ENCODE measurements at places on chromosomes 2 and 18.

GRCh38 chr2:191933307-191934105, 86.6 kb upstream of the CAVIN2 start:
- no peak for DNase-seq

DNA sequence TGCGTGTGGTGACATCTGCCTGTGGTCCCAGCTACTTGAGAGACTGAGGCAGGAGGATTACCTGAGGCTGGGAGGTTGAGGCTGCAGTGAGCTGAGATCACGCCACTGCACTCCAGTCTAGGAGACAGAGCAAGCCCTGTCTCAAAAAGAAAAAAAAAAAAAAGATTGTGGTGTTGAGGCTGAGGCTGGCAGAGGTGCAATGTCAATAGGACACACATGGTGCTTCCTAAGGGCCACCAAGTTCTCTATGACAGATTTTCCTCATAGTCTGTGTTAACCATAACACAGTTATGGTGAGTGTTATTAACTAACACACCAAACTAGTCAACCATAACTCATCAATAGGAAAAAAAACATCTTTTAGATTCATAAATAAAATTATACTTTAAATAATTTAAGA, 494.4 kb downstream of the TMX3 start:
- no peak for DNase-seq

- no peak for DNase-seq
These were observed 104.3 kb downstream of the CSRNP3 start for GRCh38 chr2:165573534-165574461.

- no peak for DNase-seq
These were observed 47.7 kb upstream of the GBX2 start for GRCh38 chr2:236215761-236216333.

DNA sequence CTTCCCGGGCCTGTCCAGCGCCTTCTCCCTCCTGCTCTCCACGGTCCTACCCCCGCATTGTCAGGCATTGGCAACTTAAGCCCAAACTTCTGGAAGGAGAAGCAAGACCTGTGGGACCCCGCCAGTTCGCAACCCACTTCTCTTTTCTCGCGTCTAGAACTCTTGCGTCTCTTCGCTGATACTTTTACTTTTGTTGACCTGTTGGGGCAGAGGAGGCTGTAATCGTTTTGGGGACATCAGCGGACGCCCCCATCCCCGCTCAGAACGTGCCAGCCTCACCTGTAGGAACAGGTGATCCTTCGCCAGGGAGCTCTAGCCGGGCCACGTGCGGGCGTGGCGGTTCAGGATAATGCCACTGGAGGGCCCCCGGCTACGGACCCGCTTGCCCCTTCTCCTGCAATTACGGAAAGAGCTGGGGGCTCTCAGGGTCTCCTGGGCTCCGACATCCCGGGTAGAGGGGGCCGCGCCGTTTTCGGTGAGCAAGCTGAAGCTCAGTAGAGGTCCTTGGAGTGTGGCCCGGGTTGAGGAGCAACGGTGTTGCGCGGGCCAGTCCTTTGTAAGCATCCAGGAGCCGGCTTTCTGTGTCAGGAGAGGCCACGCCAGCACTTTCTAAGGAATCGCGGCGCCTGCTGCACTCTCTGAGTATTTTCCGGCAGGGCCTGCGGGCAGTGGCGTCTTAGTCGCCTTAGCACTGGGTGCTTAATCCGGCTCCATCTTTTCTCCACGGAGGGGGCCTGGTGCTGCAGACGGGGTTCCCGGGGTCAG, 1.6 kb downstream of the MTCL1 start:
- DNase-seq = peak; percentile 32

DNA sequence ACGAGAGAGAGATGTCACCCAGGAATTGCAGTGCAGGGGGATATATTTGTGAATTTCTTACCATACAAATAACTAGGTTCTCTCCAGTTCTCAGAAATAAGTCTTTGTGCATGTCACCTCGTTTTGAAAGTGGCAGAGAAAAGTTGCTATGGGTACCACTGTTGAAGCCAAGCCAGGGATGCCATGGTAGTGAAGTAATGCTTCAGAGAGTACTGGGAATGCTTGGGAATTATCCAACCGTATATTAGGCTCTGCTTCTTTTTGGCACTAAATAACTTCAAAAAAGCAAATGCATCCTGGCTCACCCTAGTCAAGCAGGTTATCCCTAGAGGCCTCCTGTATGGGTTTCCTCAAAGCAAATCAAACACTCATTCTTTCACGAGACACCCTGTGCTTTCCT, 50.7 kb upstream of the DDX18 start:
- DNase-seq = no peak

DNA sequence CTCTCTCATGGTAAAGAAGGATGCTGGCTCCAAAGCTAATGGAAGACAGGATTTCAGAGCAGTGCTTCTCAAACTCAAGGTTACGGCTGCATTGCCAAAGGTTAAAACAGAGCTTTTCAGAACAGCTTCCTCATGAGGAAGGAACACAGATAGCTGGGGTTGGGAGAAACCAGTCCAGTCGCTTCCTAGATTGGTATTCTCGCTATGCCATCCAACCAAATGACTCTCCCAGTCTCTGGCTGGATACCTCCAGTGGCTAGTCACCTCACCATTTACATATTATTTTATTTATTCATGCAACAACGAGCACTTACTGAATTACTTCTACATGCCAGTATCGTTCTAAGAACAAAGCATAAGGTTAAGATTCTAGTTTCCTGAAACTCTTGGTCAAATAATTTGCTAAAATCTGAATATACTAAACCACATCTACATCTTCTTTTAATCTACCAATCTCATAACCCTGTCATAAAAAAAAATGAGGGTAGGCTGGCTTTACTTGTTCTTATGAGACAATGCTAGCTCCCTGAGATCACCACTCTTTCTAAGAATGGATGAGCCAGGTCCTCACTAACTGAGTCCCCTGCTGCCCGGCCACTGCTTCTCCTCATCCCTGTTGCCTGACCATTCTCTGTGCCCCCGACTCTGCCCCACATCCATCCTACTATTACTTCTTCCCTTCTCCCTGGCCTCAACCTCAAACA, 20.4 kb downstream of the KDSR start:
- DNase-seq = no peak

DNA sequence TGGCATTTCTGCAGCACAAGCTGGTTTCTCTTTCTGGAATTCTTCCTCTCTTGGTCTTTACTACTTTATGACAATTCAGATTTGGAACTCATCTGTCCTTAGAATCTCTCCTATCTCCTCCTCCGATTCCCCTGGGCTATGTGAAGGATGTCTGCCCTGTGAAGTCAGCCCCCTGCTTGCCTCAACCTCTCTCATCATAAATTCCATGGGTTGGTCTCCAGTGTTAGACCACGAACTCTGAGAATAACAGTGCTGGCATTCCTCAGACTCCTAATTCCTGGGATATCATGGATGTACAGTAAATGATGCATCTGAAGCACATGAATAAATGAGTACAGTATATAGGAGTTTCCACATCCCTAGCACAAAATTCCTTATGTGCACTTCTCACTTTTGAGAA, 21.0 kb upstream of the CYRIA start:
- DNase-seq = no peak

DNA sequence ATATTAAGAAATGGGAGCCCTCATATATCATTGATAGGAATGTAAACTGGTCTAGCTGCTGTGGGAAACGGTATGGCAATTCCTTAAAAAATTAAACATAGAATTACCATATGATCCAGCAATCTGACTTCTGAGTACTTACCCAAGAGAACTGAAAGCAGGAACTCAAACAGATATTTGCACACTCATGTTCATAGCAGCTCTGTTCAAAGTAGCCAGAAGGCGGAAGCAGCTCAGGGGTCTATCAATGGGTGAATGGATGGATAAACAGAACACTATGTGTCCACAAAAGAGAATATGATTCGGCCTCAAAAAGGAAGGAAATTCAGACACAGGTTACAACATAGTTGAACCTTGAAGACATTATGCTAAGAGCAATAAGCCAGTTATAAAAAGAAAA, 135.7 kb upstream of the NDUFV2 start:
- DNase-seq = no peak

DNA sequence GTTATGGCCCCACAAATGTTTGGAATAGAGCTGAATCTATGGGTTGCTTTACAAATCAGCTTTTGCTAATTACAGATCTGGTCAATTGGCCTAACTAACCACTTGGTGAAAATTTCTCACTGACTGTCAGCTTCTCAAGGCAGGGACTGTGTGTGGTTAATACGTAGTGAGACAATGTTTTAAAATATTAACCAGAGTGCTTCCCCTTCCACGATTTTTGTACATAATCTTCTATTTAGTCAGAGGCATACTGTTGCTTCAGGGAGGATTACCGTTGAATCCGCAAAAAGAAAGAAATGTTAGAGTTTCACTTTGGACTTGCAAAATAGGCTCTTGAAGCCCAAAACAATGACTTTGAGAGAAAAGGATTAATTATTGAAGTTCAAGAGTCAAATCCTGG, 14.9 kb upstream of the KCNS3 start:
- no peak for DNase-seq

- no peak for DNase-seq
These were observed 198.3 kb downstream of the LDLRAD4 start for GRCh38 chr18:13416848-13417247.

GRCh38 chr2:64478502-64479230, 24.7 kb downstream of the LGALSL start:
- DNase-seq = no peak

GRCh38 chr2:99032786-99033185, 96.8 kb upstream of the CRACDL start:
- no peak for DNase-seq

- no peak for DNase-seq
These were observed 299.9 kb downstream of the CCDC74A start for GRCh38 chr2:131827481-131828163.

- no peak for DNase-seq
These were observed 47.9 kb downstream of the DCDC2C start for GRCh38 chr2:3751251-3751650.

GRCh38 chr2:46535360-46535759, 56.0 kb downstream of the TMEM247 start:
- no peak for DNase-seq

DNA sequence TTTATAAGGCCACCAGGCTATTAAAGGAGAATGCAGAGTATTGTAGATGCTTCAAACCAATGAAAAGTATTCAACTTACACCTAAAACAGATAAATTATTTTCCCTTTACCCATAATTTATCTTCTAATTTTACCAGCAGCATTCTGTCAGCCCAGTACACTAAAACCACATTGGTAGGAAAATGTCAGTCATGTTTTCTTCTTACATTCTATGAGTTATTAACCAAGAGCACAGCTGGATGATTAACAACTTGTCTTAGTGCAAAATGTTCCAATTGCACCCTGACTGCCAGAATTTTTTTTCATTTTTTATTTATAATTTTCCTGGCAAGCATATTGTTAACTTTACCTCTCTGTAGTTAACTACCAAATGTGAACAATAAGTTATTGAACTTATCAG, 79.0 kb upstream of the WDR75 start:
- DNase-seq = no peak

Measured in amniotic stem cell (primary cell).